Endothelial cell of umbilical vein (primary cell): ENCODE measurements at places on chromosomes 13 and 19.

DNA sequence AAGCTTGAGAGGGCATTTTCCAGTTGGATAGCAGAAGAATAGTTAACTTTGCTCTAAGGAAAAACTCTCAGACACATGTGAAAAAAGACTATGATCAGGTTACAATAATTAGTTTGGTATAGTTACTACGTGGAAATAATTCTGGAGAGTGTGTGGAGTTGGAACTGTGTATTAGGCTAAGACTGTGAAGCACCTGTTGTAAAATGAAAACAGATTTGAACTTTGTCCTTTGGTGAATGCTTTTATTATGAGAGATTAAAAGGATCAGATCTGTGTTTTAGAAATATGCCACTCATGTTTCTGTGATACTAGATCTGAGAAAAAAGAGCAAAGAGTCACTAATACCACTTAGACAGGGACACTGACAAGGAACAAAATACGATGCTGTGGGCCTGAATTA, 807.5 kb upstream of the ATXN8OS start:
- no peak for DNase-seq

- no peak for DNase-seq
These were observed 219.9 kb upstream of the IRS2 start for GRCh38 chr13:110006304-110006703.

DNA sequence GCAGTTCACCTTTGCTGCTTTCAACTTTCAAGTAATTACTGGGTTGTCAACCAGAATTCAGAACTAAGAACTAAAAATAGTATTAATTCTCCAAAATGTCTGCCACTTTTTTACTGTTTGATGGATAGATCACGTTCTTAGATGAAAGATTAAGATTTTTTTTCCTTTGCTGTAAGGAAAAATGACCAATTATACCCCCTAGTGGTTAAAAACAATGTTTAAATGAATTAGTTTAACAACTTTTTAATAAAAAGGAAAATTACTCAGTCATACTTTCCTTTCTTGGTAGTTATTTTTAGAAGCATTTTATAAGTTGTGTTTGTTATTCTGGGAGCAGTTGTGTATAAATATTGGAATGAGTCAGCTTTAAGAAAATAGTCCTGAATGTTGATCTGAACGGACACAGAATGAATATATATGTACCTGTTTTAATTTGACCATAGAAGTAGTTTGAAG, 4.6 kb downstream of the TM9SF2 start:
- peak; percentile 72 for DNase-seq

DNA sequence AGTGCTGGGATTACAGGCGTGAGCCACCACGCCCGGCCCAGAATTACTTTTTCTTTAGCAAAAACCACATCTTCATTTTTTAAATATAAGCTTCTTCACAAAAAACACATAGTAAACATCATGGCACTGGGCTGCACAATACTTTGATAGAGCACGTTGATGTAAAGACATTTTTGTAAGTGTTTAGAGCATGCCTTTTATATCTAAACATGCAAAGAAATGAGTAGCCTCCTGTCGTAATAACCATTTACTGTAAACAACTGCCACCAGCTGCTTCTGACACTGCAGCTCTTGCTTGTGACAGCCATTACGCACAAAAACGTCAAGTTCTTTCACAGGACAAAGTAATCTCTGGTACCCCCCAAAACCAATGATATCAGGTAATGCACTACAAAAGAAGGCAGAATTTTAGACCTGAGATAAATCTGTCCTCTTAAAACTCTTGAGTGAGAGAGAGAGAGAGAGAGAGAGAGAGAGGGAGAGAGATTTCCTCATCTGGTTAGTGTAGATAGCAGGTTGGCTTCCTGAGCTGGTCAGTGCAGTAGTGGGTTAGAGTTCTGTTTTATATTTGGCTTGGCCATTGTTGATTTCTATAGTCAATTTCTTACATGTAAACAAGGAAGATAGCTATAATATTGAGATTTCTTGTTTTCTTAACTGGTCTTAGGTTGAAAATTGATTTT, 6.7 kb upstream of the ZNF548 start:
- DNase-seq, result no peak

GRCh38 chr19:49713236-49713845, 22.4 kb downstream of the CPT1C start:
- DNase-seq, result no peak

- DNase-seq, result no peak
These were observed 63.9 kb downstream of the GPC6 start for GRCh38 chr13:93290503-93290902.

GRCh38 chr13:99367663-99368448, 60.7 kb upstream of the GPR183 start:
- no peak for DNase-seq

DNA sequence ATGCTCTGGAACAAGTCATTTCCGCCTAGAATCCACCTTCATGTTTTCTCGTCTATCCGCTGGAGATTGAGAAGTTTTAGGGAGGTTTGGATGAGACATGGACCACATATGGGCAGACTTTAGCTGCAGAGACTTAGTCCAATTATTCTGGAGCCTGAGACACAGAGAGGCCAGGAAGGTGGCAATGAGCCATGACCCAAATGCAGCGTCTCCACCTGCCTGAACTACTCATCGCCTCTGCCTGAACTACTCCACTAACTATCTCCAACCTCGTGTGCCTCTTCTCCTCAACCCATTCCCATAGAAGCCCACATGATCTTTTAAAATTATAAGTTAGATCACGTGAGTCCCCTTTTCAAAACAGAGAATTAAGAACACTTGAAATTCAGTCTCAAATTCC, 5.6 kb downstream of the PLEKHA4 start:
- DNase-seq, result no peak

GRCh38 chr19:28605501-28606268, 607.3 kb downstream of the UQCRFS1 start:
- DNase-seq, result no peak

DNA sequence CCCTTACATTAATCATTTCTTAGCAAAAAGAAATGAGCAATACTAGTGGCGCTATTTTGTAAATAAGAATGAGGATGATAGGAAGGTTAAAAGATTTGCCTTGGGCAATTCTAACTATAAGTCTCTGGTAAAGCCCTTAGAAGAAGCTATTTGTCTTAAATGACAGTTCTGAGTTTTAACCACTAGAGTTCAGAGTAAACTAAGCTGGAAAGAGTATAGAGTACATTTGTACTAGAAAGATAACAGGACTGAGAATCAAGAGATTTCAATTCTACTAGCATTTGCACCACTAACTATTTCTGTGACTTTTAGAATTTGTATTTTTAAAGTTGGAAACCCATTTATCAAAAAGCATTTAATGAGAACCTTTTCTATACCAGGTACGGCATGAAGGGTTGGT, 750.3 kb downstream of the OLFM4 start:
- no peak for DNase-seq

DNA sequence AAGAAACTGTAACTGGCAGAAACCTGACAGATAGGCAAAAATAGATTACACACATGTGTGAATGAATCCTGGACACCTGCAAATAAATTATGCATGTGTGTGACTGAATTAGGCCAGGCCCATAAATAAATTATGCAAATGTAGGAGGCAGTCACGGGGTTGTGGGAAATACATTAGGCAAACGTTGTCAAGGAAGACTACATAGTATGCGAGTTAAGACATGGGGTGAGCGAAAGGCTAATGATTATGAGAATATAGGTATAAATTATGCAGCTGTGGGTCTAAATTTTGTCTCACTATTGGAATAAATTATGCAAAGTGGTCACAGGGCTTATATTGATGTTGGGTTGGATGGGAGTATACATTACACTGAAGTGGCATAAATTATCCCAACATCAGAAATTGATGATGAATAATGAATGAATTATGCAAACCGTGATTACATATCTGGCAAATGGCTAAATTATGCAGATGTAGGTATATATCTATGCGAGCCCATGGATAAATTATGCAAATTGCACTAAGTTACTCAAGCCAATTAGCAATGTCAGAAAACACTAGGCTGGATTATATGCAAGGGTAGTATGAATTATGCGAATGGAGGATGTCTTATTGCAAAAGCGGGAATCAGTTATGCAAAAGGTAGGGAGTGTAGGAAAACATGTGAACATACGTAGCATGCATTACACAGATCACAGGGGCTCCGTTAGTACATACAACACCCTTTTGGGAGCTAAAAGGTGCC, 6.8 kb downstream of the SLC8A2 start:
- DNase-seq, result no peak

- DNase-seq, result no peak
These were observed 463 bp upstream of the TSC22D1 start for GRCh38 chr13:44576351-44577235.

DNA sequence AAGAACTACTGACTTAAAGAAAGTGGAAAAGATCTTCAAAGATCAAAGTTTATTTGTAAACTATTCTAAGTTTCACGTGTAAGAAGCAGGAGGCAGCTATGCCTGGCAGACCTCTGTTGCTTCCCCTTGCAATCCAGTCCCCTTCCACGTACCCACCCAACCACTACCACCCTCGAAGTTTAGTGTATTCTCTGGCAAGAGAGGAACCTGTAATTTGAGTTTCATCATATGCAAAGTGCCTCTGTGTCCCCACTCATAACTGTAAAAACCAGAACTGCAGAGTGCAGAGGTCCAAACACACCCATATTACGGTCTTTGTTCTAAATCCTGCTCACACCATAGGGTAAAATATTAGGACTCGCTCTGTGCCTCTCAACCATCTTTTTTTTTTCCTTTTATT, 75.8 kb upstream of the FRY start:
- DNase-seq, result no peak

DNA sequence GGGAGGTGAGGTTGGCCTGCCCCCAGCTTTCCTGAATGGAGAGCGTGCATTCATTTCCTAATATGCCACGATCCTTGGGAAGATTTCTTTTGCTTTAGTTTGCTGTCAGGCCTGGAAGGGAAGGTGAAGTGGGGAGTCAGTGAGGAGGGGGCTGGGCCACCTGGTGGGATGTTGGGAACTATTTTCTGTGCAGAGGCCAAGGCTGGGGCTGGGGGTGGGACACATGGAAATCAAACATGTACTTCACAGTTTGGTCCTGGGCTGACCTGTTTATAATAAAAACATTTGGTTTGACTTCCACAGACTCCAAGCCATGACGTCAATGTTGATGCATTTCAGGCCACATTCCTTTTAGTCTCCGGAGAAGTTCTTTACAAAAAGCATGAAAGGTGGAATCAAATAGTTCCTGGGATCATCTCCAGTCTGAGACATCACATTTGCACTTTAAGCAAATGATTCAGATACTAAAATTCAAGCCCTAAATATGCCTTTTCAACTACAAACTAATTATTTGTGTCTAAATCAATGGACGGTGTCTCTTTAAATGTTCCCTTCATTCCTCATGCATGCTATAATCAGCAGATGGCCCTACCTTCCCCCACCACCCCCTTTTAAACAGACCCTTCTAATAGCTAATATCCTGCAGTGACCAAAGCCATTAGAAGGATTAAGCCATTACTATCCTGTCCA, 41.5 kb upstream of the MEDAG start:
- peak; percentile 83 for DNase-seq

DNA sequence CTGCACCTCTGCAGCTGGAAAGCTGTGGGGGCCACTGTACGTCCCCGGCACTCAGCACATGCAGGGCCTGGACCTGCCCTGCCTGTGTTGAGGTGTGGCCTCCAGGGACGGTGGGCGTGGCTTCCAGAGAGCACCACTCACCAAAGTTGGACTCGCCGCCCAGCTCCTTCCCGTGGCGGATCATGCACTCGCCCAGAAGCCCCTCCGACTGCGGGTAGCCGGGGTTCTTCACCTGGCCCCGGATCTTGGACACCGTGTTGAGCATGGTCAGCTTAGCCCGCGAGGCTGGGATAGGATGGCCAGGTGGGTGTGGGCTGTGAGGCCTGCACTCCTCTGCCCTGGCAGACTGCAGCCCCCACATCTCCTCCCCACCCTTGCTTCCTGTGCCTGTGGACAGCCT, 22.0 kb downstream of the MPND start:
- DNase-seq, result no peak

DNA sequence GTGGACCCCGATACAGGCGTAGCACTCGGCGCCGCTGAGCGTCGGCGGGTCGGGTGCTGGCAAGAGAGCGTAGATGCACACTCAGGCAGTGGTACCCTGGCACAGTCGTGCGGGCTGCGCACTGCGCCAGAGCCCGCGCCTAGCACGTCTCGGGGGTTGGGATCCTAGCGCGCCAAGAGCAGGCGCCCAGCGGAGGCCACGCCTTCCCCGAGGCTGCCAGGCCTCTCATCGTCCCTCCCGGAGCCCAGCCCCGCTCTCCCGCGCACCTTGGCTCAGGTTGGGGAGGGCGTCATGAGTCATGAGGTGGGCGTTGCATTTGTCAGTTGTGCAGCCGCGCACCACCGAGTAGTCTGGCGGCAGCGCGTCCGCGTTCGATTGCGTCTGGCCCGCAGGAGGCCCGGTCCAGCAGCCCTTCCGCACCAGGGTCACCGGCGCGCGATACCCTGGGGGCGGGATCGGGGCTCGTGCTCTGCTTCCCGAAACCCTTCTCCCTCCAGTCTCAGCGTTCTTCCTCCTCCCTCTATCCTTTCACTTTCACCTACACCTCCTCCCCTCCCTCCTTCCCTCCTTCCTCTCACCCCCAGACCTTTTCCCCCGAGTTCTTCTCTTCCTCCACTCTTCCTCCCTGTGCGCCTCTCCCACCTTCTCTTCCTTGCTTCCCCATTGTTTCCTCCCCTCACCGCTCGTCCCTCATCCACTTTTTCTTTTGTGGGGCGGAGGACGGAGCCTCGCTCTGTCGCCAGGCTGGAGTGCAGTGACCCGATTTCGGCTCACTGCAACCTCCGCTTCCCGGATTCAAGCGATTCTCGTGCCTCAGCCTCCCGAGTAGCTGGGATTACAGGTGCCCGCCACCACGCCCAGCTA, 3.5 kb downstream of the LYPD5 start:
- DNase-seq, result no peak

GRCh38 chr19:34145741-34146202, 26.5 kb upstream of the LSM14A start:
- DNase-seq, result peak; percentile 65

DNA sequence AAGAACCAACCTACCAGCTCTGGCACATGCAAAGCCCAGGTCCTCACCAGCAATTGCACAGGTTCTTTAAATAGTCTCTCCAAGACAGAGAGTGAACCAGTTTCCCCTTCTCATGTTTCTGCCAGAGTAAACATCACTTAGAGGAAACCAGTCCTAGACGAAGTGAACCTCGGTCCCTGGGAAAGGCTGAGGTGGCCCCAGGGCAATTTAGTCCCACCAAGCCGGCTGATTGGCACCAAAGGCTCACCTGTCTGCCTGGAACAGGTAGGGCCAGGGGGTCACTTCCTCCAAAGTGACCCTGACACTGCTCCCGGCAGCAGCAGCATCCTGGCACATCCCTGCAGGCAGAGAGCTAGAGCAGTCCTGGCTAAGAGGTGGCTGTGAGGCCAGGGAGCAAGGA, 122.9 kb upstream of the ZNF507 start:
- DNase-seq, result no peak
